Kidney (tissue), 22 donors: ENCODE measurements at places on chromosomes 5 and 9.

- DNase-seq: no peak
Observed at GRCh38 chr5:56810826-56811225, 4.5 kb upstream of the MAP3K1 start.

DNA sequence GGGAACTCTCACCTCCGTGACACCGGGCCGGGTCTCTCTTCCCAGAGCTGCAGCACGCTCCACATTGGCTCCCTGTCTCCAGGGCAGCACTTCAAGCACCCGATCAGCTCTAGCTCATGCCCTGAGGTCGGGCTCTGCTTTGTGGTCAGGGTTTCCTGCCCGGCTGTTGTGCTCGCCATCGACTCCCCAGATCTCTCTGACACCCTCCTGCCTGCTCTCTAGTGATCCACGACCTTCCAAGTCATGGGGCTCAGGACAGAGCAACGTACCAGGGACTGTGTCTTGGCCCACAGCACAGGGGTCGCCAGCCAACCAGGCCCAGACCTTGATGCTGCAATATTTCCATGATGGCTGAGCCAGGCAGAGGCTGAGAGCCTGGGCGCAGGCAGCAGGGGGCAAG lies 45.1 kb downstream of the PRRT1B start:
- no peak for DNase-seq

DNA sequence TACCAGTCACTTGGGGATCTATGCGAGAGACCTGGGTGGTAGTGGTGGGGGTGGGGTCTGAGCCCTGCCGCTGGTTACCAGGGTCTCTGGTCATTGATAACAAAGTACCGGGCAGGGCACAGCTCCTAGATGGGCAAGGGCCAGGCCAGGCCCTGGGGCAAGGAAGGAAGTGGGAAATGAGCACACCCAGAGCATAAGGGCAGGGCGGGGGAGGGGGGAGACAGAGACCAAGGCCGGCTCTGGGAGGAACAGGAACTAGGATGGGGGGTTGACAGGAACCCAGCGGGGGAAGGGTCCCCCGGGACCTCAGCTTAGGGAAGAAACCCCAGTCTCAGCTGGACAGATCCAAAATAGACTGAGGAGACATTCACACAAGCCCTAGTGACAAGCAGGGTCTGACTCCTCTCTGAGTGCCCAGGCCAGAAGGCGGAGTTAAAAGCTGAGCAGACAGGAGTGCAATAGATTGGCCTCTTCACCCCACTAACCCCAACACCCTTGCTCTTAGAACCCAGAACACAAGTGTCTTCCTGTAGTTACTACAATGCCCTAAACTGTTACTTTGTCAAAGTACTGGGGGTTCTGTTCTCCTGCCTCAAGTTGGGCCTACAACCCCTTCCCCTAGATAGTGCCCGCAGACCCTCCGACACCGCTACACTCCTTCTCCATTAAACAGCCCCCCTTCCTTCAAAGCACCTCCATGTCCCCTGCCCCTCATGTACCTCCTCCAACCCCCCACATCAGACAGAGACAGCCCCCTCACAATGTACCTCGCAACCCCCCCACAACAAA lies 628 bp downstream of the ATOSB start:
- peak; percentile 88 for DNase-seq

DNA sequence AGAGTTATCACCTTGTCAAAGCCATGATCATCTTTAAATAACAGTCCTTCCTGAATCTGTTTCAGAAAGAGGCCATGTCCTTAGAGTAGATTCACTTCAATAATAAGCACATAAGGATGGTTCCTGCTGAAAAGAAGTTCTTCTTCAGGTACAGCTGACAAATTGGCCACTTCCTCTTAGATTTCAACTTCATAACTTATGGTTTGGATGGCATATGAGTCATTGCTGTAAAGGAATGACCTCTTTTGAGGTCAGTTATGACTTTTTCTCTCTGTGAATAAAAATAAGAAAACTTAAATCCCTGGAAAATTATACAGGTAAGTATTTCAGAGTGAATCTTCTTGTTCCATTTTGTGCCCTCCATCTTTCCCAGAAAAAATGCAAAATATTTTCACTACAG lies 555.3 kb upstream of the ZNF462 start:
- DNase-seq: no peak

DNA sequence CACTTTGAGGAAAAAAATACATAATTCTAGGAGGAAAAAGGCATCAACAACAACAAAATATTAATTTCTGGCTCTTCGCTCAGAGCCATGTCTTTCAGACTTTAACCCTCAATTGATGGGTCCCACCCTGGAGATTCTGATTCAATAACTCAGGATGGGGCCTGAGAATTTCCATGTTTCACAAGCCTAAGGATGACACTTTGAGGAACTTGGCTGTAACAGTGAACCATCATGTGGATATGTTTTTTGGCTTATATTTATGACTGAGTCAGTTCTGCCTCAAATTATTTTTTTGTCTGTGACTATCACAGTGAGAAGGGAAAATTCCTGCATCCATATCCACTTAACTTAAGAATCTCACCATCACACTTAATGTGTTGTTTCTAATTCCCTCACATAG lies 504.6 kb downstream of the RASEF start:
- no peak for DNase-seq

- DNase-seq: no peak
Observed at GRCh38 chr5:134538296-134538695, 12.8 kb downstream of the JADE2 start.

DNA sequence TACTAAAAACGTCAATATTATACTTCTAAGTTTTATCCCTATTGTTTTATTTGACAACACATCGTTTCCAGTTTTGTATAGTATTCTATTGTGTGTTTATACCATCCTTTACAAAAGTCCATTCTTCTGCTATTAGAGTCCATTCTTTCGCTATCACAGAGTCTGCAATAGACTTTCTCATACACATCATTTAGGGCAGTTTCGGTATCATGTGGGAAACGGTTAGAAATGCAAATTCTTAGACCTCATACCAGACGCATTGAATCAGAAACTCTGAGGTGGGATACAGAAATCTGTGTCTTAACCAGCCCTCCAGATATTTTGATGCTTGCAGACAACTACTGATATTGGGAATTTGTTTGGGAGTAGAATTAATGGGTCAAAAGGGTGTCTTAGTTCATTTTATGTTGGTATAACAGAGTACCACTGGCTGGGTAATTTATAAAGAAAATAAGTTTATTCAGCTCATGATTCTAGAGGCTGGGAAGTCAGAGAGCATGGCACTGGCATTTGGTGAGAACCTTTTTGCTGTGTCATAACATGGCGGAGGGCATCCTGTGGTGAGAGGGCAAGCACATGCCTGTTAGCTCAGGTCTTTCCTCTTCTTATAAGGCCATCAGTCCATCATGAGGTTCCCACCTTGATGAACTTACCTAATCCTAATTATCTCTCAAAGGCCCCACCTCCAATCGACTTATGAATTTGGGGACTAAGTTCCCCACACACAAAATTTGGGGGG lies 21.1 kb downstream of the CARTPT start:
- no peak for DNase-seq

- peak; percentile 69 for DNase-seq
Observed at GRCh38 chr5:58459146-58460001, 512 bp downstream of the PLK2 start.

DNA sequence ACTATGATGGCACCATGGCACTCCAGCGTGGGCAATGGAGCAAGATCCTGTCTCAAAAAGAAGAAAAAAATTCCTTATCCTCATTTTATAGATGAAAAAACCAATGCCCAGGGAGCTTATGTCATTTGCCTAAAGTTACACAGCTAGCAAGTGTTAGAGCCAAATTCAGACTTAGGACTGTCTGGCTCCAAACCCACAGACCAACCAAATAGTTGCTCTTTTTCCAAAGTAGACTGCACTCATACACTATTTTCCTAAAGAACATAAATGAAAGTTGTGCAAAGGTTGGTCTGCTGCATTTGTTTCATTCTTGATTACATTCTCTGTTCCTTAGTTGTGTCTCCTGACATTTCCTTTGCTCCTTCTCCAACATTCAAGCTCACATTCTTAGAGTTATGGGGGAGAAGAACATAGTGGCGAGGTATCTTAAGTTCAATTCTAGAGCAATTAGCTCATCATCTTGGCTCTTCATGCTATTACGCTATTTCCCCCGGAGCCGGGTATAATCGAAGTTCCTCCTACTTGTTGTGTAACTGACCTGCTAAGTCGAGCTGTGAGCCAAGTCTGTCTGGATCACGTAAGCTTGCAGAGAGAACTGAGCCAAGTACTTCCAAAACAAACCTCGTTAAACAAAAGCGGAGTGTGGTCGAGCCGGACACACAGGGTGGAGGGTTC lies 138.3 kb downstream of the RFK start:
- peak; percentile 67 for DNase-seq

GRCh38 chr9:135416664-135417290 lies 62.8 kb upstream of the PPP1R26 start:
- no peak for DNase-seq

DNA sequence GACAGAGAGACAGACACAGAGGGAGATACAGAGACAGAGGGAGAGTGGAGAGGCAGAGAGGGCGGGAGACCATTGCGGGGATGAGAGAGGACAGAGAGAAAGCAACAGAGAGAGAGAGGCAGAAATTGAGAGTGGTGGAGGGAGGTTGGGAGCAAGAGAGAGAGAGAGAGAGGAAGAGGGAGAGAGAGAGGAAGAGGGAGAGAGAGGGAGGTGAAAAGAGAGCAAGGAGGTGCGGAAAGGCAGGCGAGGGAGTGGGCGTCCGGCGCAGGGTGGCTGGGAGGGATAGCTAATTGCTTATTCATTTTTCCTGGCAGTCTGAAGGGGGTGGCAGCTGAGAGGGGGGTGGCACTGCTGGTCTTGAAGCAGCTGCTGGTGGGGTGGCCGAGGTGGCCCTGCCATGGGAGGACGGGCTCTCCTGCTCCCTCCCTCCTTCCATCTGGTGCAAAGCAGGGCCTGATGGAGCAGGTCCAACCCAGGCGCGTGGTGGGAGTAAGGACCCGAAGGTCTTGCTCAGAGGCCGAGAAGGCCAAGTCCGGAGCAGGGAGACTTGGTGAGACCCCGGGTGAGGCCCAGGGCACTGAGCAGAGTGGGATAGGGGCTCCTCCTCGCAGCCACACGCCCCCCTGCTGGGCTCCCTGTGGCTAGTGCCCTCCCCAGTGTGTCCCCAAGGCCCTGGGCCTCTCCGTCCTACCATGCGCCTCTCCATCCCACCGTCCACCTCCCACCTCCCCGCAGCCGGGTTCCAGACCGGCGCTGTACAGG lies 25.3 kb upstream of the RNU6ATAC start:
- no peak for DNase-seq

GRCh38 chr9:126205845-126206498 lies 120.7 kb upstream of the MVB12B start:
- DNase-seq: no peak

DNA sequence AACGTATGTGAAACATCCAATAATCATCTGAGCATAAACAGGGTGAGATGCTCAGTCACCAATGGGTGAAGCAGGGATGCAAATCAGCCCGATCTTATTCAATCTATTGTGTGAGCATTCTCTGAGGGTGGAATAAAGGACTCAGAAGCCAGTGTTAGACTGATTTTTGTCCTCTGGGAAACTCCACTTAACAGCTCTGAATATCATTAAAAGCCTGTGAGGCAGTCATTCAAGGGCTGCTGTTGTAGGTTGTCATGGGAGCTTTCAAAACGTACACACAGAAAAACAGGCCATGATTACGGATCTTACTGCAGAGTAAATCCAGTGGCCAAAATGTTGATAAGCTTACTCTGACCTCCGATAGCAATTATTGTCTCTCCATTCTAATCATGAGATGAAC lies 266.5 kb upstream of the EFNA5 start:
- DNase-seq: peak; percentile 64

DNA sequence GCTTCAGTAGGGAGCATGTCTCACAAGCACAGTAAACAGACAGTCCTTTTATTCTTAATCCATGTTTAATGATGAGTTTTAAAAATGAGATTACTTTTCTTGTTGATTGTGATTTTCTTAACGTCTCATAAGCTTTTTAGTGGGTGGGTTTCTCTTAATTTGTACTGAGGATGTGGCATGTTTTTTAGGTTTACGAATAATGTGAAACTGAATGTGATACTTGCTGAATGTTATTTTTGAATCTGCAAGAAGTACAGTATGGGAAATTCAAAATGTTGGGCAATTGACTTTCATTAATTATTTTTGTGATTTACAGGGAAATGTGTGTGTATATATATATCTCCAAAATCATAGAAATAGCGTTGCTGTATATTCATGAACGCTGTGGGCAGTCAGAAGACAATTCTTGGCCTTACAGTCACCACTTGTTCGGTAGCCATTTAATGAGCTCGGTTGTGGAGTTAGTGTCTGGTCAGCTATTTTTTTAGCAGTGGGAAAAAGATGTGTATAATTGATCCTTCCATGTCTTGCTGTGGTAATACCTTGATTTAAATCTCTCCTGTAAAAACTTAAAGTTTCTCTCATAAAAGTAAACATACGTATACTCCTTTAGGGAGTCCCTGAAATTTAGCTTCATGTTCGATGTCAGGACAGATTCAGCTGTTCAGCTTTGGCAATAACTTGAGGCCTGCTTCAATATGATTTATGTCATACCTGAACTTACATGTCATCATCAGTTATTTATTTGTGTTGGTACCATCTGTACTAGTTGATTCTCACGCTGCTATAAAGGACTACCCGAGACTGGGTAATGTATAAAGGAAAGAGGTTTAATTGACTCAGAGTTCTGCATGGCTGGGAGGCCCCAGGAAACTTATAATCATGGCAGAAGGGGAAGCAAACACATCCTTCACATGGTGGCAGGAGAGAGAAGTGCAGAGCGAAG lies 15.0 kb downstream of the ICE1 start:
- DNase-seq: no peak

GRCh38 chr5:23234197-23234596 lies 273.2 kb upstream of the PRDM9 start:
- DNase-seq: no peak

GRCh38 chr9:129572517-129572916 lies 48.4 kb downstream of the C9orf50 start:
- DNase-seq: no peak

DNA sequence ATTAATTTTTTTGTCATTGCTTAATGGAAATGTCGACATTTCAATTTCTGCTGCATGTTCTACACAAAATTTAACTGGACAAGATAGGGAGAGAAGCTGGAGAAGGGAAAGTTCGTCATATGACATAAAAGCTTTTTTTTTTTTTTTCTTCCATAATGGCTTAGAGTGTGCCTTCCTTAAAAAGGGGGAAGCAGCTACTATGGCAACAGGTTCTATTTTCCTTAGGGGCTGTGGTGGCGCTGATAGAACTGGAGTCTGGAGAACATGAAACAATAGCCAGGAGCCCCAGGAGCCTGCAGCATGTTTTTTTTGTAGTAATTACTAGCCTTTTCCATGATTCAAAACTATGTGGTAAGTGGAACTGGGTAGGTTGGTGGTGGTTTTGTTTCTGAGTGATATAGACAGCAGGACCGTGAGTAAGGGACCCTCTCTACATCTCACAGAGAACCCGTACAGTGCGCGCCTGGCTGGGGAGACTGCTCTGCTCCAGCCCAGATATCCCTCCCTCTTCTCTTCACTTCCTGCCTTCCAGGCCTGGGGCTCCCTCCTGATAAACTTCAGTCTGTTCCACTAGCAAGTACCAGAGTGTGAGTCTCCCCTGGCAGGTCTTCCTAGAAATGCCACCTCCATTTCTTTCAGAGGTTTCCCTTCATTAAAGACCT lies 301.6 kb downstream of the NR3C1 start:
- no peak for DNase-seq
